Stimulated activated CD4-positive, alpha-beta T cell treated with anti-CD3 and anti-CD28 coated beads, Interleukin-15, amount 100 ng/mL, for 48 hours (primary cell): ENCODE measurements at places on chromosomes 13 and 19.
A peak's percentile ranks its signal among the peaks of the same experiment; 100 is the strongest.

DNA sequence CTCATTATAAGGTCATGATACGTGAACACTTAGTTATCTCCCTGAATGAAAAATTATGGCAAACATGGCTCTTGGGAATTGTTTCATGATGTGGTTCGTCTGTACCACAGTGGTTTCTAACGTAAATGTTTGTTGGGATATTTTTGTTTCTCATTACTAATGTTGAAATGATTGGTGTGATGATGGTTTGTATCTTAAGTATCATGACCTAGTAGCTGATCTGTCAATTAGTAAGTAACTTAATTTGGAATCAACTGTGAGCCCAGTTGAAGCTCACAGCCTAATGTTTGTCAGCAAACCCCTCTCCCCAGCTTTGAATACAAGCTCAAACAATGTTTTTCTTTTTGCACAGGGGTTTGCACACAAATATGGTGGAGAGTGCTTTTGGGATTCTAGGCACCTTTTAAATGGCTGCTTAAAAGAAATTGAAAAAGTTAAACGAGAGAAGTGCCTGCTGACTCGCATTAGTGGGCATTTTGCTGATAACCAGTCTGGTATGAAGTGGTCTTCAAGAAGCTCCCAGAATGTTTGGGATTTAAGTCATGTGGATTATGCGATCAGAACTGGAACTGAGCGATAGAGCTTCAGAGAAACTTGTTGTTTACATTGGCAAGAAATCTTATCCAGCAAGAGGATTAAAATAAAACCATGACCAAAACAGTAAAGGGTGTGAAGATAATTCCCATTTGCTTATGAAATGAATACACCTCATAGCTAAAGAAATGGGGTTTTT, 68.2 kb downstream of the LMO7 start:
- no peak for DNase-seq

GRCh38 chr13:109874484-109875454, 88.4 kb upstream of the IRS2 start:
- no peak for DNase-seq

GRCh38 chr13:95176611-95177259, 124.5 kb downstream of the ABCC4 start:
- no peak for DNase-seq

GRCh38 chr19:1125601-1126467, 22.0 kb downstream of the GPX4 start:
- DNase-seq = no peak

- no peak for DNase-seq
These were observed 11.3 kb downstream of the GTPBP3 start for GRCh38 chr19:17348700-17349099.

- DNase-seq = peak; percentile 82
These were observed at the start of gene ZNF507 for GRCh38 chr19:32345261-32346207. Gene ZNF507 (plus strand): TSS chr19:32345610. CDS start chr19:32352831, 7,221 bp downstream.

DNA sequence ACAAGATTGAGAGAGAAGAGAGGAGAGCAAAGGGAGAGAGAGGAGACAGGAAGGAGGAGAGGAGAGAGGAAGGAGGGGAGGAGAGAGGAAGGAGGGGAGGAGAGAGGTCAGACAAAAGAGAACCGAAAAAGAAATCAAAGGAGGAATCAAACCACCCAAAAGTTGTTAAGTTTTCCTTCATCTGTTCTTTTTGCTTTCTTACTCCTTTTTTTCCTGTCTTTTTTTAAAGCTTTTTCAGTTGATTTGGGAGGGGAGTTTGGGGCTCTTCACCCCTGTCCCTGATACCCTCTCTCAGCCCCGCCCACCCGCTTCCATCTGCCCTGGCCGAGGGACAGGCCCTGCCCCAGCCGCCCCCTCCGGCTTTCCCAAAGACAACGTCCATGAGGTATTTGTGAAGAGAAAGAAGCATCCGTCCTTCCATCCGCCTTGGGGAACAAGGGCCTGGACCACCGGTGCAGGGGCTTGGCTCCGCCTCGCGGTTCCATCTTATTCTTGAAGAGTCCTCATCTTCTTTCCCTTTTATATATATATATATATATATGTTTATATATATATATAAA, 13.3 kb downstream of the ZNF574 start:
- no peak for DNase-seq

DNA sequence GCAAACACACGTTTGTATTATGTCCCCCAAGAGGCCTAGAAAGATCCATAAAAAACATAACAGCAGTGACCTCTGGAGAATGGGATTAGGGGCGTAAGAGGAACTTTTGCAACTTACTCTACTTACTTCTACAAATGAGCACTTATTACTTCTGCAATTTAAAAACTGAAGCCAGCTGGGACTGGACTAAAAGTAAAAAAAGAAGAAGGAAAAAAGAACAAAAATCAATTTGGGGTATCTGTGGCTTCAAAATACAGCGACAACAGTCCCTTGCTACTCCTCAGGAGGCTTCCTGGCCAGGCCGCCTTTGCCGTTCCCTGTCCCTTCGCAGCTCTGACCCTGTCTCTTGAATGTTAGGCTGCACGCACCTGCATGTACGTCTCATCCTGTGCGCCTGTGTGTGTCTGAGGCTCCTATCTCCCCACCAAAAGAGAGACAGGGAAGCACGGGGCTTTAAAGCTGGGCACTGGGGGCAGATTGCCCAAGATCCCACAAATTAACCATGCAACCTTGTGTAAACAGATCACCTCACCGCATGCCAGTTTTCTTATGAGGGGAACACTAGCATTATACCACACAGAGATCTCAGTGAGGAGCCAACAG, 12.1 kb upstream of the FKRP start:
- DNase-seq = no peak

DNA sequence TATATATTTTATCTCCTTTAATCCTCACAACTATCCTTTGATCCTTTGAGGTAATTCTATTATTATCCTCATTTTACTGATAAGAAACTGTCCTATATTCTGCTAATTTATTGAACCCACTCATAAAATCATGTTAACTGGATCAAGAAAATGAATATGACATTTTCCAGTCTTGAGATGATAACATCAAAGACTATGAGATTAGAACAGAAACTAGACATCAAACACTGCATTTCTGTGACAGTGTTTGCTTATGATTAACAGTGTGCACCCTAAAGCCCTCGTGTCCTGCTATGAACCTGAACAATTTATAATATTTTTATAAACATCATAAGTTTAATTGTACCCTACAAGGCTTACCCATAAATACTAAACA, 96.3 kb downstream of the TBC1D4 start:
- no peak for DNase-seq

GRCh38 chr19:18604820-18605159, 1.8 kb downstream of the CRLF1 start:
- no peak for DNase-seq
